ENCODE measurements at places on chromosomes 7 and 10.

GRCh38 chr7:135938563-135938962, 38.6 kb downstream of the MTPN start:
- no peak for DNase-seq

DNA sequence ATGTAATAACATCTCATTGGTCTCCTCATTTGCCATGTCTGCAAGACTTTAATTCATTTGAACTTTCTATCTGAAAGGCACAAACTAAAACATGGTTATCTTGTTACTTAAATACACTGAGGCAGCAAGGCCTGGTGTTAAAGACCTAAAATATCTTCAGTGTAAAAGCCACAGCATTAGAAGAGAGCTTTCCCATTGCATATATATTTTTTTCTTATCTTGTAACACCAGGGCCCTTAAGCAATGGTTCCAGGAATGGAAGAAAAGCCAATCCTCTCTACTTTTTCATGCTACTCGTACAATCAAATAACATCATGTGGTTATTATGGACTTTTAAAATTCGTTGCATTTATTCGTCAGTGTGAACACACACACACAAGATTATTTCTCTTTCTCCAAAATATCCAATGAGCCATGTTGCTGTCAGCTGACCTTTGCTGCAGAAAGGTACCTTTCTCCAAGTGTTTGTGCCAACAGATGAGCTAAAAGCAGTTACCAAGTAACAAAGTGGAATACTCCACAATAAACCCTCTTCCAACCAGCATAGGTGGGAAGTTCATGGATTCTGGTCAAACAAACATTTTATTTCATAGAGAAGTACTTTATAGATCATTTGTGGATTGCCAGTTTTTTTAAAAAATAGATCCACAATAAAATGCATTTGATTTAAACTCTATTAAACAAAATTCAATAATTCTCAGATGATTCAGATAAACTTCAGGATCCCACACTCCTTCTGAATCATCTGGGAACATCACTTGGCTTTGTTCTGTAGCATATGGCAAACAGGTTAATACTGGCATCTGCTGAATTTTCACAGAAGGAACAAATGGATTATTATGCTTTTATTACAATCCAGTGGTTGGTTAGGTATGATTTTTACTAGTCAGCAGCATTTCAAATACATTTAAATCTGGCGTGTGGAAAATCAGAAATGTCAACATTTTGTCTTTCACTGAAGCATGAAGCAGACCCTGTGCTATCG, 63.3 kb upstream of the AGBL3 start:
- DNase-seq, result no peak

GRCh38 chr10:38043516-38043915, 33.0 kb downstream of the ZNF33A start:
- no peak for DNase-seq

- DNase-seq, result no peak
These were observed 51.2 kb upstream of the ANAPC16 start for GRCh38 chr10:72164617-72165016.

- DNase-seq, result no peak
These were observed 258.0 kb downstream of the CELF2 start for GRCh38 chr10:11275651-11276050.

- peak; percentile 22 for DNase-seq
These were observed 432 bp downstream of the TMEM248 start for GRCh38 chr7:66921396-66921917.

GRCh38 chr10:92009445-92009844, 85.9 kb downstream of the BTAF1 start:
- DNase-seq, result no peak

GRCh38 chr10:5890452-5890915, 441 bp downstream of the FBH1 start:
- peak; percentile 40 for DNase-seq

GRCh38 chr7:107957436-107957835, 45.5 kb downstream of the LAMB1 start:
- DNase-seq, result no peak

DNA sequence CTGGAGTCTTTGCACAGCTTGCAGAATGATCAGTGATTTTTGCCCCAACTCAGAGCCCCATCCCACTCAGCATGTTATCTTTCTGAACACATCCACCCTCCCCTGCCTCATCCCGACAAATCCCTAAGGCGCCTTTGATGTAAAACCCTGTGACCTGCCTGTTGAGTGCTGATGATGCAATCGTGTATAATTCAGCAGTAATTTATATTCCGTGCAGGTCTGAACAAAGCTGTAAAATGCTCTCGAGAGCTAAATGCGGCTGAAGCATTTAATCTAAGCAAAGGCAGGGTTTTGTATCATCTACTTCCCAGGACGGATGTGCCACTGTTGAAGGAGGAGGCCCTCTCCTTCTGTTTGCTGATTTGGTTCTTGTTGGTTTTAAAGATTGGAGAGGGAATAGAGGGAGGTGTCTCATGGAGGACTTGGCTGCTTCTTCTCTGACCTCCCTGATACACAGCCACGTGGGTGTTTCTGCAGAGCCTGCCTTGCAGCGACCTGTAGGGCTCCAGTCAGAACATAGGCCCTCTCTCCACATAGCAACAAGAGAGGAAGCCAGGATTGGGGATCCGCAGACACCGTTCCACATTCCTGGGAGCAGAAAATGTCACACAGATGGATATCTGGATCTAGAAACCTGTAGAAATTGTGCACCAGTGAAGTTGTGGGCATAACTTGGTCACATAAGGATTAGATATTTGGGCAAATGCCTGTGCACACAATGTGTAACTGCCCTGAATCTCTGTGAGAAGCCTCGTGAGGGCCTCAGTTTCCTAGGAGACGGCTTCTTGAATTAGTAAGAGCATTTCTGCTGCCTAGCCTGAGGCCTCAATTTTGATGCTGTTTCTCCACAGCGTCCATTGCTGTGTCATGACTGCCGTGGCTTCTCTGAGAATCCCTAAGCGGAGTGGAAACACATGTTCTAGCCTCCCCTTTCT, 90.2 kb upstream of the AGK start:
- no peak for DNase-seq

DNA sequence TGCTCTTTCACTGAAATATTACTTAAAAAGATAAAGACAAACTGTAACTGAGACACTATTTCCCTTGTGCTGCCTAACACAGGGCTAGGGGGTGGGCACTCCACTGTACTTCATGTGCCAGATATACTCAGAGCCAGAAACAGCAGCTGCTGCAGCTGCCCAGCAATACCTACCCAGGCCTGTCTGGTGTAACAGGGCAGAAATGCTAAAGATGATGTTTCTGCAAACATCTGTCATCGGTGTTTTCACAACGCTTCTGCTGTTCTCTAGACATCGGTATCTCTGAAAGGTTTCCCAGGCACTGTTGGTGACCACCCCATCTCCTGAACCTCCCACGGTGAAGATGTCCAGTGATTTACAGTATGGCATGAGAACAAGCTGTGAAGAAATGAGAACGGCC, 42.7 kb downstream of the LAMB1 start:
- DNase-seq, result no peak

DNA sequence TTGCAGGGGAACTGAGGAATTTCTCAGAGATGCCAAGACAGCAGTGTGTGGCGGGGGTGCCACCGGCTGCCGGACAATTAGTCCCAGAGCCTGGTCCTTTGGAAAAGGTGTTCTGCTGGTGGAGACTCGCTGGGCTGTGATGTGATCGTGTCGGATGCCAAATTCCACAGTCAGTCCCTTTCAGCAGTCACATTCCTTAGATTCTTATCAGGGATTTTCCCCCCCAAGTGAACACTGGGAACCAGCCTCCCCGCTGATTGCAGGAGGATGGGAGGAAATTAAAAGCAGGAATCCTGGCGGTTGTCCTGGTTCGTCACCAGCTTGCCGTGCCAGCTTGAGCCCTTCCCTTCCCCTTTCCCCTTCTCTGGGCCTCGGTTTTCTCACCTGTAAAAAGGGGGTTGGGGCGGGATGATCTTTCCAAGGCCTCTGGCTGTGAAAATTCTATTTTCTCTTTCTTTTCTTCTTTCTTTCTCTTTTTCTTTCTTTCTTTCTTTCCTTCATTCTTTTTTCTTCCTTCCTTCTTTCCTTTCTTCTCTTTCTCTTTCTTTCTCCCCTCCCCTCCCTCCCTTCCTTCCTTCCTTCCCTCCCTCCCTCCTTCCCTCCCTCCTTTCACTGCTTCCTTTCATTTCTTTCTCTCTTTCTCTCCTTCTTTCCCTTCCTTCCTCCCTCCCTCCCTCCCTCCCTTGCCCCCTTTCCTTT, 39.6 kb downstream of the COL26A1 start:
- no peak for DNase-seq

GRCh38 chr7:151460474-151460855, 20.5 kb upstream of the CRYGN start:
- DNase-seq, result no peak

- no peak for DNase-seq
These were observed 40.0 kb upstream of the AGBL3 start for GRCh38 chr7:134946260-134946659.

GRCh38 chr10:131211146-131211545, 100.4 kb downstream of the TCERG1L start:
- DNase-seq, result no peak

DNA sequence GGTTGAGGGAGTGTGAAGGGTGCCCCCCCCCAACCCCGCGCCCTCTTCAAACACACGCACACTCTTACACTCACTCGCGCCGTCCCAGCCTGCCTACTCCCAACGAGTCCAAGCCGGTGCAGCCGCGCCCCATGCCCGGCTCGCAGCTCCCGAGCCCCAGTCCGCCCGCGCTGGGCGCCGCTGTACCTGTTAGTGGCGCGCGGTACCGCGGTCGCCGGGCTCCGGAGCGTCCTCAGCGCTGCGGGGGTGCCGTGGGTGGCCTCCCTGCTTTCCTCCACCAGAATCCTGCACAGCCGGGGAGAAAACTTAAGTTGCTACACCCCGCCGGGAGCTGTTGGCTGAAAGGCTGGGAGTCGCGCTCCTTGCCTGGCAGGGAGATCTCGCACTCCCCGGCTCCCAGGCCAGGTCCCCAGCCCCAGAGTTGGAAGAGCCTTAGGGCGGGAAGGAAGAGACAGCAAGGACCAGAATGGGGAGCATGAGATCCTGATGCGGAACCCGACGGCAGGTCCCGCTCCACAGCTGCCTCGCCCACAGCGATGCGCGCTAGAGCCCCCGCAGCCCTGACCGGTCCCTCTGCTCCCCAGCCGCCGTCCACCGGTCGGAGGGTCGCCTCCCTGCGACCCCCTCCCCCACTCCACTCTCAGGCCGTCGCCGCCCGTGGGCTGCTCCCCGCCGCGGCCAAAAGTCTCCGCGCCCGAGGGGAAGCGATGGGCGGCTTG, 863 bp downstream of the ST8SIA6 start:
- DNase-seq, result peak; percentile 44

GRCh38 chr7:43758029-43758821, at the start of gene BLVRA:
Gene BLVRA, plus strand, starts transcription at chr7:43758680. Its CDS starts 12,479 bp downstream, at chr7:43771159.
- peak; percentile 73 for DNase-seq

DNA sequence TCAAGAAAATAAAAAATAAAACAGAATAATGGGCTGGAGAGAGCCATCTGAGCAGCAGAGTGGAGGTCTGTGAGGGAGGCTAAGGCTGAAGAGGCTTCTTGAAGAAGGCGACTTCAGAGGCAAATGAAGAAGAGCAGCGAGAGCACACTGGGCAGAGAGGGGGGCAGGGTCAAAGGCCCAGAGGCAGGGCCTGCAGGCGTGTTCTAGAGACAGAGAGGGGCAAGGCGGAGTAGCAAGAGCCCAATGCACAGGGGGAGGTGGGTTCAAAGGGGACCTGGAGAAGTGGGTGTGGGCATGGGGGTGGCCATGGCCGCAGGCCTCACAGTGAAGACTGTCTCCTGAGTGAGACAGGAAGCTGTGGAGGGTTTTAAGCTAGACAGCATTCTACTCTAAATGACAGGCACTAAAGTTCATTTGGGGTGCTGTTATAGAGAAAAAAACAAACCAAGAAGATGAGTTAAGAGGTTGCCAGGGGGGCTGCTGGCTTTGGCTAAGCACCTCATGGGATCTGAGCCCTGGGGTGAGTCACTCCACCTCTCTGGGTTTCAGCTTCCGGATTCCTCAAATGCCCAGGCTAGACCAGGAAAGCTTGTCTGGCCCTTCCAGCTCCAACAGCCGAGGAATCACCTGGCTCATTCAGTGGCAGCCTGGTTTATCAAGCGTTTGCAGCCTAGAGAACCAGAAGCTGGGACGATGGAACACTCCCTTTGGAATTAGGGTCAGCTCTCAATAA, 81.7 kb downstream of the DLG5 start:
- no peak for DNase-seq

DNA sequence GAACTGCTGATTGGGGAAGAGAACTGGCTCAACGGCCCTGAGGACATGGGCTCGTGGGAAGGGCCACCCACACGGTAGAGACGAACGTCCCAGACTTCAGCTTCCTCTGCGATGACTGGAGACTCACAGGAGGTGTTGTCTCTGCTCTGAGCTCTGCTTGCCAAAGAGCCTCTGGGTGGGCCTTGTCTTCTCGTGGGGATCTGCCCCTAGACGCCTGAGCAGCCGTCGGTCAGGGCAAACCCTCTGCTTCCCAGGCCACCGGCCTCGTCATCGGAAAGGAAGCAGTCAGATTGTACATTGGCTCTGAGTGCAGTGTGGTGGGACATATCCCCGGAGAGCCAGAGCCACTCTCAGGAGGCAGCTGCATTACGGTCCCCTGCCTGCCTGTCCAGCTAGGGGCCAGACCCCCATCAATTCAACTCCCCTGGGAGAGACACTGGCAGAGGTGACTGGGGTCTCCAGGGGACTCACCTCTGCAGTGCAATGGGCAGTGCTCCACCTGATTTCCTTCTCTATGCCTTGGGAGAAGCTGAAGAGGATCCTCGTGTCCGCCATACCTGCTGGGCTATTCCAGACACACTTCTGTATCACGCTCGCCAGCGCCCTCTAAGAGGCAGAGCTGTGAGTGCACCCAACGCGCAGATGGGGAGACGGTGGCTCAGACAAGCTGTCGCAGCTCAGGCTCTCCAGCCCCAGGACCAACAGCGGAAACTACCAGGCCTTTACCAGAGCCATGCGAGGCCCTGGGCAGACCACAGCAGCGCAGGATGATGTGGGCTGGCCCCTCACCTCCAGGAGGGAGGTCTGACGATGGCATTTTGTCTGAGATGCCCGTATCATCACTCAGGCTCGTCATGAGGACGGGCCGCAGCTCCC, 227.4 kb downstream of the TCERG1L start:
- DNase-seq, result no peak

DNA sequence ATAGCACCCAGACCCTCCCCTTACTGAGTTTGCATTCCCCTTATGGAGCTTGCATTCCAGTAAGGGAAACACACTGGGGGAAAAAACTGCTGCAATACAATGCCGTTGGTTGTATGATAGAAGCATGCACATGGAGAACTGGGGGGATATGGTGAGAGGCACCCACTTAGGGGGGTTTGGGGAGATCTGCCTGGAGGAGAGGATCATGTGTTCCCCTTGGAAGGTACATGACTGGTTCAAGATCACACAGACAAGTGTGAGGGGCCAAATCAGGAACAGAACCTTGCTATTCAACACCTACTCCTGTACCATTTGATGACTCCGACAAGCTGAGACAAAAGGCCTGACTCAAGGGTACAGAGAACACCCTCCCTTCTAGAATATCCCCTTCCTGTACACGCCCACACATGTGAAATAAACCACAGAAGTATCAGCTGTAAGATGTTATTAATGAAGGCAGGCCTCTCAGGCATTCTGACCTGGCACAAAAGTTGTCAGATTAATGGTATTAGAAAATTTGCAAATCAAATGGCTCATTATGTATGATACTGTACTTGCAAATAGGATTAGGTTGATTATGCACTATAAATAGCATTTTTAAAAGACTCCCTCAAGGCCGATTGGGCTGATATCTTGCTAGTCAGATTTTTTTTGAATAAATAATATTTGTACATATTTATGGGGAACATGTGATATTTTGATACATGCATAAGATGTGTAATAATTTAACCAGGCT, 122.2 kb downstream of the NPY start:
- DNase-seq, result no peak

- DNase-seq, result no peak
These were observed 49.6 kb downstream of the LAMB1 start for GRCh38 chr7:107953265-107953923.

Data from stimulated activated CD4-positive, alpha-beta T cell treated with anti-CD3 and anti-CD28 coated beads, Interleukin-2, amount 100 ng/mL, for 24 hours (primary cell).